Left renal pelvis (tissue), 4 donors: ENCODE measurements at places on chromosomes 16 and 17. TPM values are rescaled to one million over a fixed set of nuclear protein-coding genes. Genes with fewer than 3 reads are reported as not detected.

Gene ASGR2
- polyA plus RNA-seq = 1.7 TPM

Gene KRTAP1-4
- polyA plus RNA-seq = not detected

Gene SDR42E1
- polyA plus RNA-seq = 13.3 TPM

Gene PMP22
- 210 TPM for polyA plus RNA-seq

Gene HIC1
- polyA plus RNA-seq = 14.3 TPM

Gene ROGDI
- 33.8 TPM for polyA plus RNA-seq

Gene FNDC8
- 0.23 TPM for polyA plus RNA-seq

Gene UNC119
- polyA plus RNA-seq = 31.9 TPM

Gene OTOA
- 0.20 TPM for polyA plus RNA-seq

Gene CCL17
- polyA plus RNA-seq = not detected

Gene RAI1
- 41.6 TPM for polyA plus RNA-seq

Gene CDC42EP4
- polyA plus RNA-seq = 63.8 TPM

Gene FAM20A
- polyA plus RNA-seq = 14.6 TPM

Gene MRM3
- 18.5 TPM for polyA plus RNA-seq

DNA sequence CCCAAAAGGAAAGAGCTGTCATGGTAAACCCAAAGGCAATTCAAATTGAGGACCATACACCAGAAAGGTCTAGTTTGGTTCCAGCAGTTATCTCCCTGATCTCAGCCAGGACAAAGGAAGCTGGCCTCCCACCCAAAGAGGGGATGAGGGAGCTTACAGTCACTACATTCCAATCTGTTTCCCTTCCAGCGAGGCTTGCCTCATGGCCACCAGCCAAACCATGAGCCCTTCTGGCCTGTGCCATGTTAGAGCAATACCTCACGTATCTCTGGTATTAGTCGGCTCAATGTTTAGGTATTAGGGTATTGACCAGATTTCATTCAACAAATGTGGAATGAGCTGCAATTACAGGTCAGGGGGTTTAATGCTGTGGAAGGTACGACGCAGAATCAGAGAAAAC is 8.4 kb downstream of the NDUFAB1 start:
- DNase-seq = no peak

DNA sequence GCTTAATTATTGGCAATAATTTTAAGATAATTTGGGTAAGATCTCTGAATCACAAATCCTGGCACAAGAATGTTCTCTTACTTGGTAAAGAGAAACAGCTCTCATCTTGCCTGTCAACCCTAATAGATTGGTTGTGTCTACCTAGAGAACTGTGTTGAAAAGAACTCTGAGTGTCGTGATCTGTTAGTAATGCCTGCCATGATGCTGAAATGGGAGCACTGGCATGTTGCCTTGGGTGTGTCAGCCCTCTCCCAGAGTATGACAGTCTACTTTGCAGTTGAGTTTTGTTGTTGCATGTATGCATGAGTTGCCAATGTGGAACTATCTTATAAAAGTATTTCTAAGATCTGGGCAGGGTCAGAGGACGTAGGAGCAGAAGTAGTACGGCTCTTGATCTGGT is 221.4 kb downstream of the MAF start:
- no peak for DNase-seq

DNA sequence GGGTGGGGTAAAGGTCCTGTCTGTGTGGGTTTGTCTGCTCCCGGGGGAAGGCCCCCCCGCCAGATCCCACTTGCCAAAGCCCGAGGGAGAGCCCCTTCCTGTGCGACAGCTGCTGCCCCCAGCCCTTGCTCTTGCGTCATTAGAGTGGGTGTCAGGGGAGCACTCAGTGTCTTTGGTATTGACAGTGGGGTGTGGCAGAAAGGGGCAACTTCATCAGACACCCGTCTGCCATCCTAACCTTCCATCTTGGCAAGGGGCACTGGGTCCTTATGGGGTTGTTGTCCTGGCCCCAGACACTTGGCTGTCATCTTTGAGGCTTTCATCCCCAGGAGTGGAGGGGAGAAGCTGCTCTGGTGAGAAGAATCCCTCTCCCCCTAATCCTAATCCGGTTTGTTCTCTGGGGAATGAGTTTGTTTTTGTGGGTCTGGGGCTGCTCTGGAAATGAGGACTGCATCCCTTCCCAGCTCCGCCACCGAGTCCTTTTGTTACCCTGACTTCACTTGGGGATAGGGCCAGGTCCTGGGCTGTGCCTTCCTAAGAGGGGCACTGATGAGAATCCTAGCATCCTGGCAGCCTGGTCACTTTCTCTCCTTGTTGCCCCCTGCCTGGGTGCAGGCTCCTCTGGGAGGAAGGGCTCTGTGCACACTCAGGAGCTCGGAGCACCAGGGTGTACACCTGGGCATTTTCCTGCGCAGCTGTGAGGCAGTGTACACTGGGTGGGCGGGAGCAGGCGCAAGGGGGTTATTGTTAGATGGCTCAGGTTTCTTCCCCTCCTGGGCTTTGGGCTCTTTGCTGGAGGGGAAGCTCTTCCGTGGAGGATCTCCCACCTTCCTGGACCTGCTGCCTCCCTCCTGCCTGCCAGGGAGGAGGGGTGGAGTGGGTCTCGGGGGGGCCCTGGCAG is 21.1 kb downstream of the GJD3 start:
- no peak for DNase-seq

GRCh38 chr17:19654342-19654886 is 5.9 kb downstream of the ALDH3A2 start:
- DNase-seq = no peak

DNA sequence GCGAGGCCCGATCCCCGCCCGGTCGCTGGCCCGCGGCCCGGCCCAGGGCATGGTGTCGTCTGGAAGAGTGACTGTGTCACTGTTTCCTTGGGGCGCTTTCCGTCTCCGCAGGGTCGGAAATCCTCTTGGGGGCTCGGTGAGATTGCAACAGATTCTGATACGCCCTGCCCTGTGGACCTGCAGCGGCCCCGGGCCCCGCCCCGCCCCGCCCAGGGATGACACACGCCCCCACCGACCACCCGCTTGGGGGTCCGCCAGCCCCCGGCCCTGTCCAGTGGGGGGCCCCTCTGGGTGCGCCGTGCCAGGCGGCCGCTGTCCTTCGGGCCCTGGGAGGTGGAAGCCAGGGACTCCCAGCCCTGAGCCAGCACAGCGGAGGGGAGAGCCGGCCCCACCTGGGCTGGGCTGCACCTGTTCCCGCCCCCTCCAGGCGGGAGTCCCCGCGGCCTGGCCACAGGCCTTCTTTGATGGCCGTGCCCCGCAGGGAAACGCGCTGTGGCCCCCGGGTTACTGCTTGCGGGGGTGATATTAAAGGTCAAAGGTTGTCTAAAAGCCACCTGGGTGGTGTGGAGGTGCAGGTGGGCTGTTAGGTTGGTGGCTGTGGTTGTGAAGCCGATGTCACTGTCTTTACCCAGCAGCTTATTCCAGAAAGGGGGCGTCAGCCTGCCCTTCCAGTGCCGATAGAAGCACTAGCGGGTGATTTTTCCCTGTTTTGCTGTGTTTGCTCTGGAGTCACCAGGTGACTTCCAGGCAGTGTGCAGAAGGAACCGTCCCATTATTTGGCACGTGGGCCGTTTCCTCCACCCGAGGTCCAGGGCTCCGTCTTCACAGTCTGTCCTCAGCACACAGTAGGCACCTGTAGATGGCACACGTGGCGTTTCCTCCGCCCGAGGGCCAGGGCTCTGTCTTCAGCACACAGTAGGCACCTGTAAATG is 752 bp downstream of the TBC1D24 start:
- DNase-seq = no peak

GRCh38 chr17:69913616-69914015 is 161.4 kb upstream of the KCNJ16 start:
- no peak for DNase-seq

DNA sequence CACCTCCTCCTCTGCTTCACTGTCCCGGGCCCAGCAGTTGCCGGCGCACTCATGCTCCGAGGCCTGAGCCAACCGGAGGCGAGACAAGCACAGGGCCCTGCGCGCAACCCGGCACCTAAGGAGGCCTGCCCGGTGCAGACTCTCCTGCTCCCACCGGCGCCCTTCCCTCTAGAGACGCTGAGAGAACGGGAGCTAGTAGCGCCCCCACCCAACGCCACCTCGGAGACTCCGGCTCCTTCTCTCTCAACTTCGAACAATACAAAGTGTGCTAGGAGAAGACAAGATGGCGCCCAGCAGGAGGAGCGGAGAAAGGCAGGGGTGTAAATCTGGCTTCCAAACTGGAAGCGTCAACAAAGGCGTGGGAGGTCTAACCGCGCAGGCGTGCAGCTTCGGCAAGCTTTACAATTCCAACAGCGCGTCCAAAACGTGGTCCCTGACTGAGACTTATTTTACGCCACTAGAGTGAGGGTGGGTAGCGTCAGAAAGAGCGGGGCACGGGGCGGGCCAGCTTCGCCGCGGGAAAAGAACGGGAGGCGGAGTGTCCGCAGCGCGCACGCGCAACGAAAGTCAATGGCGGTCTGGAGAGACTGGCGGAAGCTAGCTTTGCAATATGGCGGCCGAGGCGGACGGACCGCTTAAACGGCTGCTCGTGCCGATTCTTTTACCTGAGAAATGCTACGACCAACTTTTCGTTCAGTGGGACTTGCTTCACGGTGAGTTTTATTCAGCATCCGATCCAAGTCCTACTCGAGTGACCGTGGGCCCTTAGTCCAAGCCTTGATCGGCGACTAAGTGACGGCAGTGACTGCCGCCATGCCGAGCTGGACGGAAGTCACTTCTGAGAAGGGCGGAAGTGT is at the start of gene MPDU1:
MPDU1 (plus strand) TSS at position 600 of the 857 bp plus-strand sequence; CDS start at position 611, 11 bp downstream.
- peak; percentile 94 for DNase-seq

DNA sequence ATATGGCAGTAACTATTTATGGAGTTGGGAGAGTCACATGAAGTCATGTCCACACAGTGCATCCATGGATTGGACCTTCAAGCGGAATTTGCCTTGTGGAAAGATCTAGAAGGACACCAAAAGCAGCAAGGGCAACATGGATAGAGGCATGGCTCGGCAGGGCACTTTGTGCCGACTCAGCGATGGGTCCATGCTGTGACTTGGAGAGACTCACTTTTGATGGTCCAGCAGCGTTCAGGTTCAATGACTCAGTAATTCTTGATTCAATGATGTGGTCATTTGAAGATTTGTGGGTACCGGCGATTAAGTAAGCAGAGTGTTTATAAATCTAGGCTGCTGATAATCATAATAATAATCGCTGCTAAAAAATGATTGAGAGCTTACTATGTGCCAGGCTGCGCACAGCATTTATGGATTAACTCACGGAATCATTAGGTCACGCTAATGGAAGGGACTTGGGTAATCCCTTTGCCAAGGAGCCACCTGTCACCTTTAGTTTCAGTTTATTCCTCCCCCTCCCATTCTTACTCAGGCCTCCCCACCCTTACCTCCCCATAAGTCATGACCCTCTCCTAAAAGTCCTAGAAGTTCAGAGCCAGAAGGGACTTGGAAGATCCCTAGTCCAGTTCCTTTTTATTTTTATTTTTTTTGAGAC is 127.5 kb upstream of the CRHR1 start:
- DNase-seq = no peak

GRCh38 chr17:50359998-50360461 is 13.0 kb downstream of the MRPL27 start:
- no peak for DNase-seq

GRCh38 chr17:37766971-37767370 is 22.1 kb upstream of the HNF1B start:
- no peak for DNase-seq

- DNase-seq = no peak
Measured at GRCh38 chr17:73231395-73231794, 30.3 kb downstream of the CPSF4L start.

GRCh38 chr16:82735673-82736091 is 108.9 kb downstream of the CDH13 start:
- DNase-seq = no peak

GRCh38 chr17:12853921-12854320 is 64.6 kb downstream of the ARHGAP44 start:
- DNase-seq = no peak

DNA sequence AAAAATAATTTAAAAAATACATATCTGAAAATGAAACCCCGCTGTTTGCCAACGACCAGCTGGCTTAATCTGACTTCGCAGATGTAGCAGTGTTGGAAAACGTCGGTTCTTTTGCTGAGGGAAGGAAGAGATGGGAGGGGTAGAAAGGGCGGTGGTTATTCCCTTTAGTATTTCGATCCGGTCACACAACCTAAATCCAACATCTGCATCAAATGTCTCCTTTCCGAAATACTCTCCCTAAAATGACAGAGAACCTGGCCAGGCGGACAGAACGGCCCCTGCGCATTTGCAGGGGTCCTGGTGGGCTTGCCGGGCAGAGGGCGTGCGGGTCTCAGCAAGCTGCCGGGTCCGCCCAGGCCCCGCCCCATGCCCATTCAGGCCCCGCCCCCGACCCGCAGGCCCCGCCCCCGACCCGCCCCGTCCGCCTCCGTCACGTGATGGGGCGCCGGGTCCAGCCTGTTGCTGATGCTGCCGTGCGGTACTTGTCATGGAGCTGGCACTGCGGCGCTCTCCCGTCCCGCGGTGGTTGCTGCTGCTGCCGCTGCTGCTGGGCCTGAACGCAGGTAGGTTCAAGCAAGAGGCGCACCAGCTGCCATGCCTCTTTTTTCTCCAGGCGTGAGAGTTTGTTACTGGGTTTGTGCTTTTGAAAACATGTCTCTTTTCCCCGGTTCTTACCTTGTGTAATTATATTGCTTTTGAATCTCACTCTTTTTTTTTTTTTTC is at the start of gene SCPEP1:
SCPEP1 (plus strand) TSS at position 459 of the 723 bp plus-strand sequence; CDS start at position 488, 29 bp downstream.
- DNase-seq = peak; percentile 51

DNA sequence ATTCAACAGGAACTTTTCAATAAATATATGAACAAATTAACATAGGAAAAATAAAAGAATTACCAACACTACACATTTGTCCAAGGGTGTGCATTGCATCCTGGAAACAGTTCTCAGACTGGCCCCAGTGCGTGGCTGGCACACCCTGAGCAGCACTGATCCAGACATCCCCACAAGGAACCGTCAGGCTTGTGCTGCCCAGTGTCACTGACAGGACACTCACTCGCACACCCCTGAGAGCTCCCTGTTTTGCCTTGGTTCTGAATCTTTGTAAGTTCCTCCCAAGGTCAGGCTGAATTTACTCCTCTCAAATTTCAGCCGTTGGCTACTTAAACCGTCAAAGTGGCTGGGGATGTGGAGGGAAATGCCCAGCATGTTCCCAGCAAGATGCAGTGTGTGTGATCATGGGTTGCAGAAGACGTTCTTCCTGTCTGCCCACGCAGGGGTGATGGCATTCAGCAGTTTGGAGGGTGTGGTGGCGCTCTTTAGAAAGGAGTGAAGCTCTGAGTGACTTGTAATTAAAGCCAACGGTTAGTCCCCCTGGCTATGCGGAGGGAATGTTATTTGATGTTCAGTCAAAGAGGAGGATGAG is 1.7 kb downstream of the MT2A start:
- no peak for DNase-seq

DNA sequence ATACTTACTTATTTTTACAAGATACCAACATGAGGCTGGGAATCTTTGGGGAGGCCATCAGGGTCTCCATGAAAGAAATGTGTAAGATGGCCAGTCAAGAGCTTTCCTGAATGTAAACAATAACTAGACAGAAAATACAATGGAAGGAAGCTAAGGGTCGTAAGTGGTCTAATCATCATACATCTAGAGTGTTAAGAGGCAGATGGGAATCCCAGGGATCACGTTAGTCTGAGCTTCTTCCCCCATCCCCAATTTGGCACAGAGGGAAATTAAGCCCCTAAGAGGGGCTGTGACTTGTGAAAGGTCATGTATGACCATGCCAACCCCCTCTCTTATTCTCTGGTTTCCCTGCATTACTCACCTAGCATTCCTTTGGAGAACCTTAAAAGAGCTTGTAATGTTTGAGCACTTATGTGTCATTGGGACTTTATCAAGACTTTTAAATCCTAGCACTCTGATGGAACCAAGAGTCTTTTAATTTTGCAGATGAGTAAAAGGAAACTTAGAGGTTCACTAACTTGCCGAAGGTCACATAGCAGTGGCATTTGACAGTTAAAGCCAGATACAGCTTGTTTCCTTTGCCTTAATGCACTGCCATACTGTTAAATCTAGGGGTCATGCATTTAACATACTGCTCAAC is 46.1 kb downstream of the DCUN1D3 start:
- no peak for DNase-seq

GRCh38 chr16:67117716-67118115 is 8.0 kb downstream of the PHAF1 start:
- no peak for DNase-seq
